Camera-type eye (tissue), 1 donor: ENCODE measurements at places on chromosomes 16 and 17. TPM values are rescaled to one million over a fixed set of nuclear protein-coding genes. Genes with fewer than 3 reads are reported as not detected.

EFCAB3 gene
- total RNA-seq, result not detected

SP6 gene
- total RNA-seq, result 0.38 TPM

TBC1D3 gene
- not detected for total RNA-seq

SLFN14 gene
- total RNA-seq, result 1.0 TPM

RBFOX1 gene
- 22.2 TPM for total RNA-seq
